ENCODE measurements at places on chromosomes 5 and 9.
A peak's percentile ranks its signal among the peaks of the same experiment; 100 is the strongest.

DNA sequence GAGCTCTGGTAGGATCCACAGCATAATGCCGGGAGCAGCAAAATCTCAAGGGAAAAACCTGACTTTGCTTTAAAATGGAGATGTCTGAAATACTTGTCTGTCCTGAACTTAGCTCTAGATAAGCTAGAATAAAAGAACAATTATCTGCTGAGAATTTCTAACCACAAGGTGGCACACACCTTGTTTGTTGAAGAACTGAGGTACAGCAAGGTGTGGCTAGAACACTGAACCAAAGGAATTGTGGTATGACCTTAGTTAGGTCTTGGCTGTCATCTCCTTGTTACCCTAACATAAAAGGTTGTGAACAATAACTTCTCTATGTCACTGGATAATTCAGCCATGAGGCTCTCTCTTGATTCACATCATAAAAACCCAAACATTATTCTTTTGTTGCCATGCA, 72.3 kb upstream of the ANXA1 start:
- ATAC-seq: no peak

DNA sequence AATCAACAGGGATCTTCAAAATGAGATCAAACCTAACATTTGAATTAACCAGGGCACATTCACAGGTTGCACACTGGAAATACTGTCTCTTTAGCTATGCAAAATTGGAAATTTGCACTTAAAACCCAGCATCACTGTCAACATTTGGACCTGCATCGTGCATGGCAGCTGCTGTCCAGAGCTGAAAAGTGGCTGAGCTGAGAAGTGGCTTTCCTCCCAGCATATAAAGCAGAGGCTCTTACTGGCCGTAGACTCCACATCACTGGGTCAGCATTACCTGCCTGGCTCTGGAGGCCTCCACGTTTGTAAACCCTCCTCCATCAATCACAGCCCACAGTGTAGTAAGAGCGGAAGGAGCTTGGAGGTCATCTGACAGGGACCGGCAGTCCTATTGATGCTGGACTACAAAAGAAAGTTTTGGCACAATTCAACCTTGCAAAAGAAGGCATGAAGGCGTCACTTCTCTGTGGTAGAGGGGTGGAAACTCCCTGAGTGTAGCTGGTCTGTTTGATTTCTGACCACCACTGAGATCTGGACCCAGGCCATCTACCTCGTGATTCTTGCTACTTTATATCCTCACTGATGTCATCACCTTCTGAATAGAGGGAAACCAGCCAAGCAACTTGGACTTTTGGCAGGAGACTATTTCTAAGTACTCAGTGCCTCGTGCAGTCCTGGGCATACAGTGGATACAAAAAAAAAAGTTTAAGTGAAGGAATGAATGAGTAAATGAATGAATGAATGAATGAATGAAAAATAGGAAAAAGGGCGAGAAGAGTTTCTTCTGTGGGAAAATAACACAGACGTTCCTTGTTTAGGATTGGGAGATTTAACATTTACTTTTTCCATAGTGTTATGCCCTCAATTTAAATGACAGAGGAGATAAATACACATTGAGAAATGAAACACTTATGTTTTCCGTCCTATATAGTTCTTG, 14.8 kb downstream of the RASEF start:
- ATAC-seq: no peak

DNA sequence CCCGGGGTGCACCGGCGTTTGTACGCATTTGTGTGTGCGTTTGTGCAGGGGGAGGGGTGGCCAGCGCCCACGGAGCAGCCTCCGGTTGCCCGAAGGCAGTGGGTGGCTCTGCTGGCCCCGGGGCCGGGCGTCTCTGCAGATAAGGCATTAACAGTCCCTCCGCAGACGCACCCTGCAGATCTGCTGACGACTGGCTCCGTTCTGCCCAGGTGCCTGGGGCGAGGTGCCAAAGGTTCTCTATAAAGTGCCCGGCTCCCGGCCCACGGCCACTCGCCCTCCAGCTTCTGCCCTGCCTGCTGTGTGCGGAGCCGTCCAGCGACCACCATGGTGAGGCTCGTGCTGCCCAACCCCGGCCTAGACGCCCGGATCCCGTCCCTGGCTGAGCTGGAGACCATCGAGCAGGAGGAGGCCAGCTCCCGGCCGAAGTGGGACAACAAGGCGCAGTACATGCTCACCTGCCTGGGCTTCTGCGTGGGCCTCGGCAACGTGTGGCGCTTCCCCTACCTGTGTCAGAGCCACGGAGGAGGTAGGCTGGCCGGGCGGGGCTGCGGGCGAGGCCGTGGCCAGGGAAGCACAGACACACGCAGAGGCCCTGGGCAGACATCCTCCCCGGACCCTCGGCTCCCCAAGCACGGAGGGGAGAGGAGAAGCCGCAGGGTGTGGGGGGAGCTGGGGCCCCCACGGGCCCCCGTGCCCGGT, at the start of gene SLC6A19:
Gene SLC6A19 (plus strand): TSS at position 269 of the 699 bp plus-strand sequence. CDS start 56 bp downstream, at position 325.
- ATAC-seq: no peak

DNA sequence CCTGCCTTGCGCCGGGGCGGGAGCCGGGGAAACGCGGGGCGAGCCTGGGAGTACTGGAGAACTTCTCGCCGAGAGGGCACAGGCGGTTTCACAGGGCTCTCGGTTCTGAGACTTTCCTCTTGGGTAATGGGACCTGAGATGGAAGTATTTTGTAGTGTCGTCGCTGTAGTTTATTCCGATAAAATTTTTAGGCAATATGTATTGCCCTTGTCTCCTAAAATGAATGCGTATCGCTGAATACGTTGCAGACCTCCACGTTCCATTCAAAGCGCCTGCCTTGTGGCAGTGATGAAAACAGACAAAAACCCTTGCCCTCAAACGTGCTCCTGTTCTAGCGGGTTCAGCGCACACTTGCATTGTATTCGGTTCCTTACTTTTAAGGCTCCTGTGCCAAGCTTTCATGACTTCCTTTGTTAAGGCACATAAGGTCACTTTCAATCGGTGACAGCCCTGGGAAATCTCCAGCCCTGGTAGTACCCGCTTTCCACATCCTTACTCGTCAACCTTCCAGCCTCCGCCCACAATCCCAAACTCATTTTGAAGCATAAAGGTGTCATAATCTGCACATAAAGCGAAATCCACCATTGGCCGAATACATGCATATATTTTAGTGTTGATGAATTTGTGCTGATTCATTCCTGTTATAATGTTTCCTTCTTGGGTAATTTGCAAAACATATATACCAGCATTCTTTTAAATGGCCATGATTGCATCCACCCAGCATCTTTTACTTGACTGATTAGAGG, 694 bp downstream of the RMI1 start:
- peak; percentile 38 for ATAC-seq

DNA sequence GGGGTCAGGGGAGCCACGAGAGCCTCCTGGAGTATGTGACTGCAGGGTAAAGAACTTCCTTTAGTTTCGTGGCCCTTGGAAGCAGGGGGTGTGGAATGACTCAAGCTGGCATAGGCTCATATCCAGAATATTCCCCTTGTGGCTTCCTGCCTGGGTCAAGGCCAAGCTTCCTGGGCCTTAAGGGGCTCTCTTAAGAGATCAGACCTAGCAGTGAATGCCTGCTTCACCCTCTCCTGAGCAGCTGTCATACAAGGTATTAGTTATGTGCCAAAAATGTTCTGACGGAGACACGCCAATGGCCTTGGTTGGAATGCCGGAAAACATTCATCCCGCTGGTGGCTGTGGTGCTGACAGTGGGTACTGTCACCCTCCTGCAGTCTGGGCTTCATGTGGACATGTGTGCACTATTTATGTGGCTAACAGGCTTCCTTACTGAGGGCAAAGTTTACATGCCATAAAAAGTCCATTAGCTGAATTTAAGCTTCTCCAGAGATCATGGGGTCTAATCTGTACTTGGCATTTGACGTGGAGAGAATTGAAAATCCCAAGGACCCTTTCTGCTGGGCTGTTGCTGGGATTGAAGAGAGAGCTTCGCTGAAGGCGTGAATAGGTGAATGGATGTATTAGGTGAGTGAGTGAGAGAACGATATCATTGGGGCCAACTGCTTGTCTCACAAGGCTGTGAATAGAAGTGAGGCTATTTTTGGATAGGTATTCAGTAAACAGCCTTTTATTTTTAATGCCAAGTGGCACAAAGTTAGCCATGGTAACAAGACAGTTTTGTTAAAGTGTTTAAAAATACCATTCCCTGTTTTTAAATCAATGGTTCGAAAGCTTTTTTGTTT, 156.8 kb downstream of the MACROH2A1 start:
- ATAC-seq: no peak

GRCh38 chr9:131747352-131747751, 7.5 kb upstream of the RAPGEF1 start:
- ATAC-seq: peak; percentile 80

DNA sequence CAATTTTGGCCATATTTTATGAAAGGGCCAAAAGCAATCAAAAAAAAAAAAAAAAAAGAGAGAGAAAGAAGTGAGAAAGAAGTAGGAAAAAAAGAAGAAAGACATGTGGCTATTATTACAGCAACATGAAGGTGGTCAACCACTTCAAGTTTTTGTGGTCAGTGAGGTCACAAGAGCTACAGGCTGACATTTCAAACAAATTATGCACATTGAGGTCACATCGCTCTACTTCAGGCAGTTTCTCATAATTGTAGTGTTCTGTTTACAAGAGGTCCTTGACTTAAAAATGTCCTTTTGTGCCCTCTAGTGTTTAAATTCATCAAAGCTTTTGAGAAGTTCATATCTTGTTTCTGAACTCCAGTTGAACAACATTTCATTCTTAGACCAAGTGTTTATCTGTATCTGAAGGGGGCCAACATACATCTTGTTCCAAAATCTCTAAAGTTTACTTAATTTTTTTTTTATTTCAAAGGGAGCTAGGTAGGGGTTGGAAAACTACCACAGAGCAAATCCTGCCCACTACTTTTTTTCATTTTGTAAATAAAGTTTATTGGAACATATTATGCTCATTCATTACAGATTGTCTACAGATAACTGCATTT, 513.1 kb downstream of the PDE4D start:
- peak; percentile 91 for ATAC-seq

GRCh38 chr5:156361436-156362109, 34.6 kb downstream of the SGCD start:
- ATAC-seq: no peak

DNA sequence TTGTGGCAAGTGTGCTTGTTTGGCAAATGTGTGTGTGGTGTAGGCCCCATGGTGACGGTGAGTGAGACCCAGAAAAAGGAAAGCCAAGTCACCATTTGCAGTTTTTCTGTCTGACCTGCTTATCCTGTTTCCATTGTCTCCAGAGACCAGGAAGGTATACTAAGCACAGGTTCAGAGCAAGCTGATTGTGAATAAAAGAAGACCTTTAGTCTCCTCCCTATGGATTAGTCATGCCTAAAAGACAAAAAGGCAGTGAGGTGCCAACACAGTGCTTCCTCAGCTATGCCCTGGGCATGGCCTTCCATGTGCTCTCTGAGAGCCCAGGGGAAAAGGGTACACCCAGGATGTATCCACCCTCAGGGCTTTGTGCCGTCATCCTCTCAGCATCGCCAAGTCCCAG, 49.2 kb upstream of the SHOC1 start:
- no peak for ATAC-seq

- ATAC-seq: peak; percentile 80
These were observed 83.9 kb upstream of the GRAMD2B start for GRCh38 chr5:126339215-126339805.

DNA sequence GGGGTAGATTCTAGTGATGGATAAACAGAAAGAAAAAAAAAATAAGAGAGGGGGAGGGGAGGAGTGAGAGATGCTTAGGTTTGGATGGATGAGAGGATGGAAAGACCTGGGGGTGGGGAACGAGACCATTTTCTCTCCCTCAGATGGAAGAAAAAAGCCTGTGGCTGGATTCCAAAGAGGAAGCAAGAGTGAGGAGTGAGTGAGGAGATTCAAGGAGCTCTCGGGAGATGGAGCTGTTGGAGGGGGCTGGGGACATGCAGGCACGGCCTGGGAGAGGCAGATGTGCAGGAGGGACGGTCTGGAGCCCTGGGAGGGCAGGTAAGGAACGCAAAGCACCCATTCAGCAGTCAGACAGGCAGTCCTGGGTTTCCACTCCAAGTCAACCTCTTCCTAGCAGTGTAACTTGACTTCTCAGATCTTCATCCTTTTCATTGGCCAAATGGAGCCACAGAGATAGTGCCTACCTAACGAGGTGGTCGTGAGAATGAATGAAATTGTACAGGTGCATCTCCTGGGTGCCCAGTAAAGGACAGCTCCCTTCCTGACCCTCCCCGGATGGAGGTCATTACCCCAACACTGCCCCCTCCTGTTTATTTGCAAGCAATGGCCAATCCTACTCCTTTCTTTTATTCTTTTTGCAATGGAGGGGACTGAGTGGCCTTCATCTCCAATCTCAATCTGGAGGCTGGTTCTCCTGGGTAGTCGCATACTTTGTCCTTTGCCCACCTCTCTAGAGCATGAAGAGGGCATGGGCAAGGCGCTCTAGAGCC, 52.2 kb downstream of the PCDH1 start:
- ATAC-seq: peak; percentile 73

DNA sequence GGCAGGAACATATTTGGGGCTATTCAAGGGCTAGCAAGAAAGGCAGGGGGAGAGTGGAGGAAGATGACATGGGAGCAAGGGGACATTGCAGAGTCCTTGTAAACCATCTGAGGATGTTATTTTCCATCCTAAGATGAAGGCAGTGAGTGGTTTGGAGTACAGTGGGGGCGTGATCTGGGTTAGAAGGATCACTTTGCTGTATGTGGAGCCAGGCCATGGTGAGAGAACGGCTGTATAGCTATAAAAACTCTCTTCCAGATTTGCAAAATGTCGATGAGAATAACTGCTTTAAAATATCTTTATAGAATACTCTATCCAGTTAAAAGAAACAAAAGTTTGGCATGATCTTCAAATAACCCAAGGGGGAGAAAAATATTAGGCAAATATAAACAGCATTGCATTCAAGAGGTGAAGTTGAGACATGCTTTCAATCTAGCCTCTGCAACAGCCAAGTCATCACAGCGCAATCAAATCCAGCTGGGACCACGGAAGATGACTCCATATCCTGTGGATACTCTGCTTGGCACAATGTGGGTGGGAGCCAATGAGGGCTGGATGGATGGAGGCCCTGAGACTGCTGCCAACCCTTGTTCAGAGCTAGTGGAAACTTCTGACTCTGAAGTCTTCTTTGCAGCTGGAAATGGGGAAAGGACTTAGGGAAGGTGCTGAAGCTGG, 111.5 kb upstream of the BASP1 start:
- ATAC-seq: peak; percentile 98

GRCh38 chr9:107815782-107816560, 326.4 kb upstream of the KLF4 start:
- no peak for ATAC-seq

- ATAC-seq: peak; percentile 92
These were observed 60.6 kb upstream of the ZFR start for GRCh38 chr5:32504989-32505596.

- ATAC-seq: no peak
These were observed 102.8 kb downstream of the ANKH start for GRCh38 chr5:14768508-14769365.

DNA sequence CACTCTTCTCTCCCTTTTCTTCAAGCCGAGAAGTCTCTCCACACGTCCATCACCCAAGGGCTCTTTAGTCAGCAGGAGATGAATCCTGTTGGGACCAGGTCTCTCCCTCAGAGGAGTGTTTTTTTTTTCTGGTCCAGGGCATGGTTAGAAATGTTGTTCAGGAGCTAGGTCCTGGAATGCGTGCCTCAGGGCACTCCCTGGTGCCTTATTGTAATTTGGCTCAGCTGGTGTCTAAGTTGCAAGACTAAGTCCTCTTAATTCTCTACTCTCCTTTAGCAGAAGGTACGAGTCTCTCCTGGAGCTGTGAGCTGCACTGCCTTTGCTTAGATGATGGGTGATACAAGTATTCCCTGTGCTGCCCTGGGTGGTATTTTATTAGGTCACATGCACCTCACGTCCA, 111.9 kb downstream of the CNTLN start:
- ATAC-seq: no peak

Data from SK-N-SH treated with all-trans-retinoic acid at 6 μM for 48 hours (cell line).